ENCODE measurements at places on chromosomes 16 and 17.

DNA sequence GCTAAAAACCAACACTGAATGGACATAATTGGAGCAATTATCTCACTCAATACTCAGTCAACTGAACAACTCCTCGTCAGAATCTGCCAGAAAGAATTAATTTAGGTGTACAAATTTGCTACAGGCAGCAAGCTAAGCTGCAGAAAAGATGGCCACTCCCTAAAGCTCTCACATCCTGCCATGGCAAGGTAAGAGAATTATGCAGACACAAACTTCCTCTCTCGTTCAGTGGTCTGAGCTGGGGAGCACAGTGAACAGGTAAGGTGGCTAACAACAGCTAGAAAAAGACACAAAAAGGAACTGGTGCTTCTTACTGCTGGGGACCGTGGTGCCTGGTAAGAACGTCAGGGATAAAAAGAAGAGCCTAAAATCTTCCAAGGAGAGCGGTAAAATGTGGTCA lies 74.9 kb upstream of the BCAR1 start:
- DNase-seq, result peak; percentile 42

DNA sequence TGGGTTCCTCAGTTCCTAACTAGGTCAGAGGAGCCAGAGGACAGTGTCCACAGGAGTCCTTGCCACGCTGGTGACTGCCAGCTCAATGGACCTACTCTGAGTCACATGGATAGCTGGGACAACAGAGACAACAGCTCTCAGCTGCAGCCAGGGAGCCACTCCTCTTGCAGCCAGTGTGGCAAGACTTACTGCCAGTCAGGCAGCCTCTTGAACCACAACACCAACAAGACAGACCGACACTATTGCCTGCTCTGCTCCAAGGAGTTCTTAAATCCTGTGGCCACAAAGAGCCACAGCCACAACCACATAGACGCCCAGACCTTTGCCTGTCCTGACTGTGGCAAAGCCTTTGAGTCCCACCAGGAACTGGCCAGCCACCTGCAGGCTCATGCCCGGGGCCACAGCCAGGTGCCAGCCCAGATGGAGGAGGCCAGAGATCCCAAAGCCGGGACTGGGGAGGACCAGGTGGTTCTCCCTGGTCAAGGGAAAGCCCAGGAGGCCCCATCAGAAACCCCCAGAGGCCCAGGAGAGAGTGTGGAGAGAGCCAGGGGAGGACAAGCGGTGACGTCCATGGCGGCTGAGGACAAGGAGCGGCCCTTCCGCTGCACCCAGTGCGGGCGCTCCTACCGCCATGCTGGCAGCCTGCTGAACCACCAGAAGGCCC lies 6.7 kb downstream of the ZNF646 start:
- DNase-seq, result no peak

- DNase-seq, result no peak
These were observed 31.2 kb downstream of the LYRM9 start for GRCh38 chr17:27862004-27862403.

- DNase-seq, result peak; percentile 36
These were observed 42.7 kb upstream of the ANKFN1 start for GRCh38 chr17:56110463-56111135.

- no peak for DNase-seq
These were observed 59.2 kb downstream of the ABCC1 start for GRCh38 chr16:16008666-16009065.

GRCh38 chr17:45018848-45019711 lies 32.4 kb downstream of the DCAKD start:
- peak; percentile 87 for DNase-seq

- peak; percentile 56 for DNase-seq
These were observed 58.6 kb downstream of the EMP2 start for GRCh38 chr16:10521681-10522274.

- DNase-seq, result no peak
These were observed 20.1 kb downstream of the CIITA start for GRCh38 chr16:10897134-10897533.

- DNase-seq, result no peak
These were observed 12.2 kb upstream of the BEAN1 start for GRCh38 chr16:66414891-66415290.

DNA sequence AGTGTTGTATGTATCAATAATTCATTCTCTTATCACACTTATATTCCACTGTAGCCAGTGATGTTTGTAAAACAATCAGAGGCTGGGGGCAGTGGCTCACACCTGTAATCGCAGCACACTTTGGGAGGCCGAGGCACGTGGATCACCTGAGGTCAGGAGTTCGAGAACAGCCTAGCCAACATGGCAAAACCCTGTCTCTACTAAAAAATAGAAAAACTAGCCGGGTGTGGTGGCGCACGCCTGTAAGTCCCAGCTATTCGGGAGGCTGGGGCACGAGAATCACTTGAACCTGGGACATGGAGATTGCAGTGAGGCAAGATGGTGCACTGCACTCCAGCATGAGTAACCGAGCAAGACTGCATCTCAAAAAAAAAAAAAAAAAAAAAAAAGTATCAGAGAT lies 217.0 kb downstream of the CPPED1 start:
- DNase-seq, result no peak

DNA sequence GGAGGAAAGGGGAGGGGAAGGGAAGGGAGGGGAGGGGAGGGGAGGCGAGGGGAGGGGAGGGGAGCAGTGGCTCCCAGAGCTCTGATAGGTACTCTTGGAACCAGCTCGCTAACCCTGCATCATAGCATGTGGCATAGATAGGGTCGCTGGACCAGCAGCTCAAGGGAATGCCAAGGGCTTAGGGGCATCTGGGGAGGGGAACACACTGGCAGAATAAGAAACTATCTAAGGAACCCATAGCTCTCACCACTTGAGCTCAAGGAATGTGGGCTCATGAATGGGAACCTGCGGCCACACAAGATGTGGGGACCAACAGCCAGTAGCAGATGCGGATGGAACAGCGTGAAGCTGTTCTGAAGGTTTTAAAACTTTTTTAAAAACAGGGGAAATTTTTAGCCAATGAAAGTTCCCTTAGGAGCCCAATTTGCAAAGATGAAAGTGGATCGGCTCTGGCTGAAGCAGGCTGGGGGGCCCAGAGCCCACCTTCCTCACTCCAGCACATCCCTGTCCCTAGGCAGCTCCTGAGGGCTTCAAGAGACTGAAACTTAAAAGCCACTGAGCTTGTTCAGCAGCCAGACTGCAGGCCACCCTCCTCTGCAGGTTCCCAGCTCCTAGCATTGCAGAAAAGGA lies 46.9 kb downstream of the PIMREG start:
- no peak for DNase-seq

- no peak for DNase-seq
These were observed 22.3 kb downstream of the CDH11 start for GRCh38 chr16:65099607-65100006.

GRCh38 chr16:20291208-20292206 lies 35.8 kb downstream of the GP2 start:
- no peak for DNase-seq
